ENCODE measurements at places on chromosomes 5 and 9. TPM values are rescaled to one million over a fixed set of nuclear protein-coding genes. Genes with fewer than 3 reads are reported as not detected.

- DNase-seq, result no peak
Observed at GRCh38 chr9:92963831-92964606, 16.7 kb downstream of the FGD3 start.

- DNase-seq, result no peak
Observed at GRCh38 chr5:139193928-139194327, 4.2 kb downstream of the SIL1 start.

- no peak for DNase-seq
Observed at GRCh38 chr9:127738666-127739065, 3.6 kb upstream of the TOR2A start.

- no peak for DNase-seq
Observed at GRCh38 chr9:114017741-114018715, 60.1 kb downstream of the AMBP start.

DNA sequence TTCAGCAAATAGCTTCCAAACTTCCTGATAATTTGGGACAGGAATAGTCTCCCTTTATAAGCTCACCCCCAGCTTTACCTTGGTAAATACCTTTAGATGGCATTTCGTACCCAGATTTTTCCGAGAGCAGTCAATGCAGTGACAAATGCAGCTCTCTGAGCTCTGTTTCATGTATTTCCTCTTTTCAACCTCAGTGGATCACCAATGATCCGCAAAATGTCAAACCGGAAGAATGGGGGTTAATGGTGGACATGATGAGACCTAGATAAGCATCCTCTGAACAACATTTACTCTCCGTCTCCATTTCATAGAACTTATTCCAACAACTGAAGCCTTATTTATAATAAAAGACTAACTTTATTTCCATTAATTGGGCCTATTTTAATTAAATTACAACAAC lies 227.3 kb downstream of the MCTP1 start:
- no peak for DNase-seq

DNA sequence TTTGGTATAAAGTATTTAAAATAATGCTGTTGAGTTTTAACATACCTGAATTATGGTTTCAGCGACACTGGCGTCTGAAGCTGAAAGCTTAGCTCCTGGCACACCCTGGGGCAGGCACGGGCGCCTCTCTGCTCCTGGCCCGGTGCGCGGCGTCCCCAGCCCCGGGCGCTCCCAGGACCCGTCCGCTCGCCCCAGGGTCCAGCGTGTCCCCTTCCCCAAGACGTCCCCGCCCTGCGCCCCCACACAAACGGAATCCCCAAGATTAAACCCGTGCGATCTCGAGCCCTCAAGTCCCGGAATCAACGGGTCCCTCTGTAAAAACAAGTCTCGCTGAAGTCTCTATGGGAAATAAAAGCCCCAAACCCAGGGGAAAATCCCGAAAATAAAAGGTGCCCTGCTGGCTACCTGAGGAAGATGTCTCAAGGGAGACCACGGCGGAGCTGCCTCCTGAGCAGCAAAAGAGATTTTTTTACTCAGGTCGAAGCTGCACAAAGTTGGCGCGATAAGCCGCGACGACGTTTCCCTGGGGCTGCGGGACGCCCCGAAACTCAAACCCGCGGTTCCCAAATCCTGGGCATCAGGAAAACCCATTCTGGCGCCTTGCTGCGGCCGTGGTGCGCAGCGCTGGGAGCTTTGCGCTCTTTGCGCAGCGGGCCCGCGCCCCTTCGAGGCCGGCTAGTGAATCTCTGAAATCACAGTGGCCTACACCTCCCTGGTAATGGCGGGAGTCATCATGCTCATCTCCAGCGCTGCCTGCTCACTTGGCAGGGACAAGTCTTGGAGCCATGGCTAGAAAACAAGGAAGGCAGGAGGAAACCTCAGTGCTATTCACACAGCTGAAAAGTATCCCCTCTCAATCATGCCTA lies 6.3 kb upstream of the IFNA8 start:
- DNase-seq, result peak; percentile 21

DNA sequence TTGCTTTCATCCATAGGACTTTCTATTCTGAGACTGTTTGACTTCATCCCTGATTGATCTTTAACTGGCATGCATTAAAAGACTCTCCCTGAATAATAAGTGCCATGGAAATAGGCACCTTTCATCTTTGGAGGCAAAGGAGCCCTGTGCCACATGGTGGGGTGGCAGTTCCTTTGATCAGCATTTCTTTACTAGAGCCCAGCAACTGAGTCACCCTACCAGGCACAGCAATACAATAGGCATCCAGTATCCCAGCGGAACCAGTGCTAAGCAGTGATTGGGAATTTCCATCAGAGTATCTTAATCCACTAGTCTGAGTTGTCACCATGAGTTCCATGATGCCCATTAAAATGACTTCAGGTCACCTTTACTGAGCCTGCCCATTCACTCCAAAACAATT lies 476.1 kb upstream of the MPDZ start:
- no peak for DNase-seq

DNA sequence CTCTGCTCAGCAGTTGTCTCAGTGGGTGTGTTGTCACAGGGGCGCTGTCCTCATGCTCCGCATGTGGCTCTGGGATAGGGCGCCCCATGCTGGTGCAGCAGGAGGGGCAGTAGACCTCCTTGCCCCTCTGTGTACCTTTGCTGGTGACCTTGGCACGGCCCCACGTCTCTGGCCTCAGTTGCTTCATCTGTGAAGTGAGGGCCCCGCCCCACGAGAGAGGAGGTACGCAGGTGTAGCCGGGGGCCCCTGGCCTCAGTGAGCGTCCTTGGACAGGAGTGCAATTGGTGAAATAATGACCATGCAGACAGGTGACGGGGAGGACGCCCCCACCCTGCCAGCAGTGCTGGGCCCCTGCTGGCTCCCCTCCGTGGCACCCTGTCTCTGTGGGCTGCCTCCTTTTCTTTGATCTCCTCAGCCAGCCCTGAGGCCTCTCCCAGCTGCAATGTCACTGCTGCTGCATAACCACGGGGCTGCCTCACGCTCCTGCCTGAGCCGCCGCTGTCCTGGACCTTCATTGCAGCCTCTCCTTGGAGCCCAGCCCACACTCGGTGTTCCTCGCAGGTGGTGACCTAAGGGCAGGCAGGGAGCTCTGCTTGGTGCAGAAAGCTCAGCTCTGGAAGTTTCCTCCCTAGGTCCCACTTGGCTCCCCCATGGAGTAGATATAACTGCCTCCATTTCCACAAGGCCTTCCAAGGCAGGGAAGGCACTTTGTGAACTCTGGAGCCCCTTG lies 57.3 kb downstream of the PHF2 start:
- DNase-seq, result no peak

GLRA1 gene
- not detected for polyA plus RNA-seq

TCF7 gene
- 2.3 TPM for polyA plus RNA-seq

All from SK-N-SH (cell line).